ENCODE measurements at places on chromosomes 5 and 9.

GRCh38 chr9:99400184-99400731, 178.2 kb downstream of the SEC61B start:
- no peak for DNase-seq

GRCh38 chr9:17229945-17230560, 95.2 kb downstream of the CNTLN start:
- no peak for DNase-seq

DNA sequence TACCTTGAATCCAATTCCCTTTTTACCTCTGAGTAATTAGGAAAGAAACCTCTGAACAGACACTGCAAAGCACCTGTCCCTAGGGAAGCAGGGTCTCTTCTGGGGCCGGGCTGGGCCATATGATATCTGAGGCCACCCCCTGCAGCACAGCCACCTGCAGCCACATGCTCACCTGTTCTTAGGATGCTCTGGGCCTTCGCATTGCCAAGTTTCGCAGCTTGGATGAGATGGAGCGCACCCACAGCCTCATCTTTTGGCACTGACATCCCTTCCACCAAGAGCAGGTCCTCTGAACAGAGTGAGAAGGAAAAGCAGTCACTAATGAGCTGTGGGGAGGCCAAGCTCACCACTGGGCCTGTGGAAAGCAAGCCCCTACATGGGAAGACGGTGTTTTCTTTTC, 27.3 kb downstream of the CLTA start:
- no peak for DNase-seq

DNA sequence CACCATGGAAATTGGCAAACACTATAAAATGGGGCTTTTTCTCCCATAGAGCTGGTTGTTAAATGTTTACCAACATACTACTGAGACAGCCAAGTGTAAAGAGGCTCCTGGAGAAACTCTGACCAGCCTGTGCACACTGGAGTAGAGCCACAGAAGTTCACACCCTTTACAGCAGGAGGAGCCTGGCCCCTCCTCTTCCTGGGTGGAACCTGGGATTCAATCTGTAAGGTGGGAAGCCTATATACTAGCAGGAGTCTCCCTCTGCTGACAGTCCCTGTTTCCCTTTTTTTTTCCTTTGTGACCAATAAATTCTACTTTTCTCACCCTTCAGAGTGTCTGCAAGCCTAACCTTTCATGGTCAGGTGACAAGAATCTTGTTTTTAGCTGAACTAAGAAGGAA, 10.4 kb upstream of the SLC30A5 start:
- no peak for DNase-seq
